Right renal pelvis (tissue), 4 donors: ENCODE measurements at places on chromosomes 6 and 20. TPM values are rescaled to one million over a fixed set of nuclear protein-coding genes. Genes with fewer than 3 reads are reported as not detected.

DNA sequence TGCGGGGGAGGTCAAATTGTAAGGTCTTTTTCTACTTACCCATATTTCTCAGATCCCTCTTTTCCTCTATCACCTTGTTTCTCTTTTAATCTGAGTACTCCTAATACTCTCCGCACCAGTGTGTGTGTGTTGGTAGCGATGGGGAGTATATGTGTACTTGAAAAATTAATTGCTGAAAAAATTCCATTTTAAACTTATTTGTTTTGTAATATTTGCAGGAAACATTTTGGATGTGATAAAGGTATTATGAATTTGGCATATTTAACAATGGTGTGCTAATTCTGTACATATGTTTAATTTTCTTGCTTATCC, 48.1 kb upstream of the MLIP start:
- no peak for DNase-seq

DNA sequence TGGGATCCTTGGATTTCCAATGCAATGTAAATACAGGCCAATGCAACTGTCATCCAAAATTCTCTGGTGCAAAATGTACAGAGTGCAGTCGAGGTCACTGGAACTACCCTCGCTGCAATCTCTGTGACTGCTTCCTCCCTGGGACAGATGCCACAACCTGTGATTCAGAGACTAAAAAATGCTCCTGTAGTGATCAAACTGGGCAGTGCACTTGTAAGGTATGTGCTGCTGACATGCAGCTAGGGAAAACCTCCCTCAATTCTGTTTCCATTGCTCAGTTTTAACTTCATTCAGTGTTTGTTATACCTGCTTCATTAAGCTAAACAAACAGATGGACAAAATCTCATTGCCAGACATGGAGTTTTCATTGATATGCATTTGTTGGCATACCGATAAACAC, 397.1 kb downstream of the ARHGAP18 start:
- no peak for DNase-seq

DNA sequence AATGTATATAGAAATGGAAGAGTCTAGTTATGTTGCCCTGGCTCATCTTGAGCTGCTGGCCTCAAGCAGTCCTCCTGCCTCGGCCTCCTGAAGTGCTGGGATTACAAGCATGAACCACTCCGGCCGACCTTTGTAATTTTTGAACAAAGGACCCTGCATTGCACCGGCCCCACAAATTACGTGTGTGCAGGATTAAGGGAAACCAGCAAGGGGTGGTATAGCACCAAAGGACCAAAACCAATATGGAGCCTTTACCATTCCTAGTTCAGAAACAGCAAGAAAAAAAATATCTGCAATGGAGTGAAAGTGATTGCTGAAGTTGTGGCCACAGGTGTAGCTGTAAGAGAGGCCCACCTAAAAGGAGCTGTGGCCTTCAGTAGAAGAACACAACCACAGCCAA, 8.2 kb upstream of the TRERF1 start:
- DNase-seq: no peak

DNA sequence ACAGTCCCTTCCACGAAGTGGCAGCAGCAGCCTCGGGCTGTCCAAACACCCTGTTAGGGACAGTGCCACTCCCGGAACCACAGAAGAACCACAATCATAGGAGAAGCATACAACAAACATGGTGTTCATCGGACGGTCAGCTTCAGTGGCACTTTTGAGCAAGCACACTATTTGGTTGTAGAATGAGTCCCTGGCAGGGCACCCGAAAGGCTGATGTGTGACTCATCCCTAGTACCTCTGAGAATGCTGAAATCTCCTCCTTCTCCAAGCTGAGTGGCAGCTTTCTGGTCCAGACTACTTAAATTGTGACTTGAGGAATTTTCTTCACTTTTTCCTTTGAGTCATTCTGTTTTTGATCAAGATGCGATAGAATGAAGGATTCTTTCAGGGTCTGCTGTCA, 282.5 kb downstream of the ESR1 start:
- DNase-seq: no peak

- DNase-seq: no peak
These were observed 123.0 kb downstream of the PLCB1 start for GRCh38 chr20:8254911-8255582.

DNA sequence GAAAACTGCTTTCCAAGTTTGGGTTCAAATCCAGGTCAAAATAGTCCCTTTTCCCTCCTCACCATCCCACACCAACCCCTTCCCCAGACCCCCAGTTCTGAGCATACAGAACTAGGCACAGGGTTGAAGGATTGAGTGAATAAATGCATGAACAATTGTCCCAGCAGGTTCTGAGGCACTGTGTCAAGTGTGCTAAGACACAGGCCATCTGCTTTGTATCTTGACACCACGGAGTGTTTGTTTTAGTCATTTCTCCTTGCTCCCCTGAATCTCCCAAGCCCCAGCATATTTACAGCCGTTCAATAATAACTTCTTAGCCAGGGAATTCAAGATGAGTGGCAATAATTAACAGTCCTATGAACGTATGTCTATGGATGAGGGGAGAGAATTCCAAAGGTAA, 102.8 kb upstream of the JARID2 start:
- DNase-seq: no peak

DNA sequence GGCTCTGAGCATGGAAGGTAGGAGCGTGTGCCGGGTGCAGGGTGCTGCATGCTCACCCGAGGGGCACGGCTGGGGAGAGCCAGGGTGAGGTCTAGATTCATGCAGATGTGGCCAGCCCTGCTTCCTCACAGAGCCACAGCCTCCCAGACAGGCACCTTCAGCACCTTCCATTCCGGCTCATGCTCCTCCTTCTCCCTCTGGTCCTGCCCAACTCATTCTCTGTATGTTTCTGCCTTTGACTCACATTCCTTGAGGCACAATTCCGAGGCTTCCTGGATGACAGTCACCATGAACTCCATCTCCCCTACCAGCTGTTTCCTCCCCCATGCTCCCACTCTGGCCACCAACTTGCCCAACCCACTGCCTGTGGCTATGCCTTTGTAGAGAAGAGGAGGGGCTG, 35.4 kb downstream of the DACT2 start:
- DNase-seq: no peak

DNA sequence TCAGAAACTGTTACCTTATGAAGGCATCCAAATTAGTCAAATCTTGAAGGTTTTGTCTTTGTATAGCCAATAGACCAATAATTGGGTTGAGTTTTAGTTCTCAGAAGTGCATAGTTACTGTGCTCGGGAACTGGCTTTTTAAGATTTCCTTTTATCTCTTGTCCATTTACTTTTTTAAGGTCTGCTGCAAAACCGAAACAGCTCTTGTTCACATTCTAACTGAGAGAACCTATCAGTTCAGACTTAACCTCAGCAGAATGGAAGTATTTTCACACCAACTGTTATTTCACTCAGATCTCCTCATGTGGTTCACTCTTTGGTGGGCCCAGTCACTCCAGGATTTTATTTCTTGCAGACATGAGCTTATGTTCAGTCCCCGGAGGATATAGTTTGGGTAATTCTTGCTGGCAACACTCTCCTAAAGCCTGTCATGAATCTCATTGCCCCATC, 55.5 kb downstream of the TPBG start:
- no peak for DNase-seq

DNA sequence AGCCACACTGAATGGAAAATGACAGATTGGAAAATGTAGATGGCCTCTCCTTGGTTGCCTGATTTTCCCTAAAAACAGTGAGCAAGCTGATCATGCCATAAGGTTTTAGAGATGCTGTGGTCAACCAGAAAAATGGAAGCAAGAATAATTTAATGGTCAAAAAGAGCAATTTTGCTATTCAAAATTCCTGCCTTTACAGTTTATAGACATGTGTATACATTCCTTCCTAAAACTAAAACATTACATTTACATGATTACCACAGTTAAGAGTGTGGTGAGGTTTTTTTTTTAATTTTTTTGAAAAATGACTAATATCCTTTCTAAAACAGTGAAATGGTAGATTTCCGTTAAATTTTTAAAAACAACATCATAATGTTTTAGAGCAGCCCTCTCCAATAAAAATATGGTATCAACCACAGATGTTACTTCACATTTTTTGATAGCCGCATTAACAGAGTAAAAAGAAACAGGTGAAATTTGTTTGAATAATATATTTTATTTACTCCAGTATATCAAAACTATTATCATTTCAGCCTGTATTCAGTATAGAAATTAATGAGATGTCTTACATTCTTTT, 407.0 kb upstream of the SOX4 start:
- DNase-seq: no peak

- DNase-seq: no peak
These were observed 180.7 kb downstream of the CLVS2 start for GRCh38 chr6:123176706-123177105.

DNA sequence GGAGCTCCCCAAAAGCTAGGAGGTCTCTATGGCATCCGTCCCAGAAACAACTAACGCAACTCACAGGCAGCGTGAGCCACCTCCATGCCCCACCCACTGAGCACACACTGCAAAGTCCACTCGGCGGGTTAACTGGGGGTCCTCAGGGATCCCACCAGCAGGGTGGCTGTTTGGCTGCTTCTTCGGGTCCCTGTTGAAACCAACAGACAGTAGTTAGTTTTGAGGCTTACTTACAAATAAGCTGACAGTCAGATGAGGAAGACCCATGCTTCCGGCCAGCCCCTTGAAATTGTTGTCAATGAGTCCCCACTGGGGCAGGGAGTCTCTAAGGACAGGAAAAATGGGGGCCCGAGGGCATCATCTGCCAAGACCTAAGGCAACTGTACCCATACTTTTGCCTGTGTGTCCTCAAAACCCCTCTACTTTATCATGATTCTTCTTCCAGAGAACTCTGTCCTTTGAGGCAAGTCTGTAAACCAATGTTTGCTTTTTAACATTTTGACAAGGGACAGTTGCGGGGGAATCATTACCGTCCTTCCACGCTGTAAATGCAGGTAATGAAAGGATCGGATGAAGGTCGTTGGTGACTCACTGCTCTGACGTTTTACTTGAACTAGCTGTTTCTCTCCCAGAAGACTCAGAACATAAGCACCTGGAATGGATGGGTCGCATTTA, 2.2 kb upstream of the PCK1 start:
- no peak for DNase-seq

DNA sequence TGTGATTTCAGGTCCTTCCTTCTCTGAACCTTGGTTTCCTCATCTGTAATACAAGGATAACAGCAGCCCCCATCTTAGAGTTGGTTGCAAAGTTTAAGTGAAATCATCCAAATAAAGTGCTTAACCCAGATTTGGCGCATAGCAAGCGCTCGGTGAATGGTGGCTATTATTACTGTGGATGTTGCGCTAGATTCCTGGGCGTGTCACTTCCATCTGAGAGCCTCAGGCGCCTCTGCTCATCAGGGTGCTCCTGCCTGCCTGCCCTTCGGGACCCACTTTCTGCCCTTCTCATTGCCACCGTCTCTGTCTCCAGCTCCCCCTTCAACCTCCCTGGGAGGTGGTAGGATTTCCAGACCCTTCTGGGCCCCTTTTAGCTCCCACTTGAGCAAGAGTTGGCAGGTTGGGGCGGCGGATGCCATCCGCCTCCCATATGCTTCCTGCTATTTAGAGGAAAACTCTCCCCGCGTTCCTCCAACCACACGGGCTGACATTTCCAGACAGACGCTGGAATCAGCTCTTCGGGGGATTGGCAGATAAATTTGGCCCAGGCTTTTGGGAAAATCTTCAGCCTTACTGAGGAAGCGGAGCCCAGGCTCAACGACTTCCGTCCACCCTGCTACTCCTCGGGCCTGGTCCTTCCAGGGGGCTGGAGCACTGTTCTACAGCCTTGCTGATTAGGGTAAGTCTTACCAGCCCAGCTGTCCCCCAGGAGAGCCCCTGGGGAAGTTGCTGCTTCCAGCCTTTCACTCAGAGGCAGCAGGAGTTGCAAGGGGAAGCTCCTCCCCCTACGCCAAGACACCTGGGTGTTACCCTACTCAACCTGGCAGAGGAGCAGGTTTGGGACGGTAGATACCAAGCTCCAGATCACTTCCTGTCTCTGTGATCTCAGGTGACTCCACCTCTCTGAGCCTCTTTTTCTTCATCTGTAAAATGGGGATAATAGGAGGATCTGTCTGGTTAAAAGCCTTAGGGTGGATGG, 71.5 kb downstream of the DLGAP4 start:
- DNase-seq: no peak

- no peak for DNase-seq
These were observed 38.7 kb downstream of the GTF2H5 start for GRCh38 chr6:158206740-158207421.

- no peak for DNase-seq
These were observed 10.1 kb upstream of the SCUBE3 start for GRCh38 chr6:35203680-35204079.

DNA sequence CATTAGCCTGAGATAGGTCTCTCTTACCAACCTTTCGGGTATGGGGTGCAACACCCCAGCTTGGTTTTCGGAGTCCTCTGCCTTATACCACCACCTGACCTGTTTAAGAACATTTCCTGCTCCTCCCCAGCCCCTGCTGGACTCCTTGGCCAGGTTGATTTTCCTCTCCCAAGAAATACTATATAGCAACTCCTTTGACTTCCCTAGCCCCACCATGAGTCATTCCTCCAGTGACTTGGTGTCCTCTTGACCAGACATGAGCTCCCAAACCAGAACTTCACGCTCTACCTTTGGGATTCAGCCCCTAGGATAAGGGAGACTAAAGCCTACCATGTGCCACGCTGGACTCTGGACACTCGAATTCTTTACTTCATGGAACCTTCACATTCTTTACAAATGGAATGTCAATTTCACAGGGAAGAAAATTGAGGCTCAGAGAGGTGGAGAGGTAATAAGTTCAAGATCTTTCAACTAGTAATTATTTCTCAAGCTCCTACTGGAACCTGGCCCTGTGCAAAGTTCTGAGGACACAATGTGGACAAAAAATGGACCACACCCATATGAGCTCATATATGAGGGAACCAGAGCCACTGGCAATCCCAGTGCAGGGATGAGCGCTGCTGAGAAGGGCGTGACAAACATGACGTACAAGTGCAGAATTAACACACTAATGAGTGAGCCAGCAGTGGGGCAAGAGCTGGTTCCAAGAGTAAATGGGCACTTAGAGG, 48.2 kb downstream of the SIRPA start:
- DNase-seq: no peak

DNA sequence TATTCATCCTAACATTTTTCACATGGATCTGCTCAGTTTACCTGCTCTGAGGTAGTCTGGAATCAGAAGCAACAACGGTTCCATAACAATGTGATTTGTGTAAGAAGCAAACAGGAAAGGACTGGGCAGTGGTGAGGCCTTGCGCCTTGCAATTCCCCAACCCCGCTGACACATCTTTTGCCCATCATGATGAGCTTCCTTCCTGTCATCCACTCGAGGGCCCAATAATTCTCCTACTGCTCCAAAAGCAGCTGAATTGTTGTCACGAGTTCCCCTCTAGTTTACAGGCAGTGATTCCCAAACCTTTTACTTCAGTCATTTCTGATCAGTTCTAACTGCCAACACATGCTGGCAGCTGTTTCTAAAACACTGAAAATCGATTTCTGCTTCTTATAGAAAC, 22.9 kb downstream of the STX7 start:
- DNase-seq: no peak

GRCh38 chr6:32397252-32397920, 9.6 kb downstream of the BTNL2 start:
- DNase-seq: no peak

GRCh38 chr6:140364916-140365315, 990.5 kb upstream of the CITED2 start:
- DNase-seq: no peak

EFCAB8 gene
- polyA plus RNA-seq: 0.09 TPM

SLC26A8 gene
- 0.12 TPM for polyA plus RNA-seq

MROH8 gene
- polyA plus RNA-seq: 5.8 TPM

CEP57L1 gene
- 24.6 TPM for polyA plus RNA-seq

ZNF337 gene
- polyA plus RNA-seq: 28.3 TPM
